ENCODE measurements at places on chromosomes 12 and 14. TPM values are rescaled to one million over a fixed set of nuclear protein-coding genes. Genes with fewer than 3 reads are reported as not detected.

CCDC60 gene
- total RNA-seq, result 0.73 TPM

DNA sequence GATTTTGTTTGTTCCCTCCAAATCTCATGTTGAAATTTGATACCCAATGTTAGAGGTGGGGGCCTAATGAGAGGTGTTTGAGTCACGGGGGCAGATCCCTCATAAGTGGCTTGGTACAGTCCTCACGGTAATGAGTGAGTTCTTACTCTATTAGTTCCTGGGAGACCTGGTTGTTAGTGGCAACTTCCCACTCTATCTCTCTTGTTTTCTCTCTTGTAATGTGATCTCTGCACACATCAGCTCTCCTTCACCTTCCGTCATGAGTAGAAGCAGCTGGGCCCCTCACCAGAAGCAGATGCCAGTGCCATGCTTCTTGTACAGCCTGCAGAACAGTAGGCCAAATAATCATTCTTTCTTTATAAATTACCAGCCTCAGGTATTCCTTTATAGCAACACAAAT is 29.6 kb upstream of the KCNK10 start:
- no peak for DNase-seq

DNA sequence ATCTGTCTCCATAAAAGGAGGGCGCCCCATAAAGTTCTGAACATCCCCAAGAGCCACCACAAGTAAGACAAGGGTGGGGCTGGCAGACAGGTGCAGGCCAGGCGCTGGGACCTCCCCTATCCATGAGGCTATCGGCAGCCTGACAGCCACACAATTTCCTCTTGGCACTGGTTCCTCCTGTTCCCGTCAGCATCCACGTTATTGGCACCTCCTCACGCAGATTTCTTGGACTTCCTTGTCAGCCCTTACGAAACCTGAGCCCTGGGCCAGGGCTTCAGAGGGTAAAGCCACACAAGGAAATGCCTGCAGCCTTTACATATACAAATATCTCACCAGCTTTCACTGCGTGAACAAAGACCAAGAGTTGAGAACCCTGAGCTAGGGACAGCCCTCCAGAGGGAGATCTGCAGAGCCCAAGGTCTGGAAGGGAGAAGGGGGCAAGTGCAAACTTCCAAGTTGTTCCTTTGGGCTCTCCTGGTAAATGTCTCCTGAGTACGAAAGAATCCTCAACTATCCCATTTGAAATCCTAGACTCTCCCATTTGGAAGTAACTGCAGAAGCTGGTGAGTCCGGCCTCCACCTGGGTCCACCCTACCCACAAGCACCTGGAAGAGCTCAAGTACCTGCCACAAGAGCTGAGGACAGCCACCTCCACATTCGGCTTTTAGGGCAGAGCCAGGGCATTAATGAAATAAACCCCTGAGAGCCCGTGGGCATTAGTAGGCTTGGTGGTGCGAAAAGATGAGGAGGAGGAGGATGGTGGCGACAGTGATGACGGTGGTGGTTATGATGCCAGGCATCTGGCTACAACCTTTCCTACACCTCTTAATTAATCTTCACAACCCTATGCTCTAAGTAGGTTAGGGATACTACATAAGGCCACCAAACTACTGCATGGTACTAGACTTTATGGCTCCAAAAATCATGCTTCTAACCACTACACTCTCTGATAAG is 5.5 kb upstream of the TC2N start:
- DNase-seq, result peak; percentile 46

DNA sequence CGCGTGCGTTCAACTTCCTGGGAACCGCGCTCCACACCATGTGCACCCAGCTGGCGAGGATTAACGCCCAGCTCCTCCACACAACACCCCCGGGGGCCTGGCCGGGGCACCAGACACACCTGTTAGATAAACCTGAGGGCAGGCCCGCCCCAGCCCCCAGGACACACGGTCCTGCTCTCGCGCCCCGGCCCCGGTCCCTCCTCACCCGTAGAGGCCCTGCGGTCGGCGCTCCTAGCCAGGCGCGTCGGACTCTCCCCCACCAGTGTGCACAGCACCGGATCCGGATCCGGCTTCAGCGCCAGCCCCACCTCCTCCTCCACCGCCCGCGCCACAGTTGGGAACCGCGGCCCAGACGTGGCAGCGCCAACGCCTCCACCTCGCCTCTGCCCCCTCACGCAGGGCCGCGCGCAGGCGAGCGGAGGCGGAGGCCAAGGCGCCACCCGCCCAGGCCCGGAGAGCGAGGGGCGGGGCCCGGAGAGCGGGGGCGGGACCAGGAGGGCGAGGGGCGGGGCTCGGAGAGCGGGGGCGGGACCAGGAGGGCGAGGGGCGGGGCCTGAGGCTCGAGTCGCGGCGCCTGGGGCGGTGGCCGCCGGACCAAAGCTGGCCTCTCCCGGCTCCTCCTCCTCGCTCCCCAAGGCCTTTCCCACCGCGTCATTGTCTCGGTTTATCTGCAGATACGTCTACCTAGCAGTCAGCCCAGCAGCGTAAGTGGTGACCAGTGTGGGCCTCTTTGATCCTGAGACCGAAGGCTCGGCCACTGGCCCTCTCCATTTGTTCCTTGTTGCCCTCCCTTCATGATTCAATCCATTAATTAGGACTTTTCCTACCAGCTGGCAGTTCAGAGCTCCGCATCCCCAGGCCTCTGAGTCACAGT is at the start of gene GNPNAT1:
Gene GNPNAT1, minus strand, starts transcription at position 385 of the 874 bp plus-strand sequence. CDS start 6,957 bp downstream, outside the sequence.
- peak; percentile 97 for DNase-seq

FGD6 gene
- total RNA-seq, result 95.3 TPM

DNA sequence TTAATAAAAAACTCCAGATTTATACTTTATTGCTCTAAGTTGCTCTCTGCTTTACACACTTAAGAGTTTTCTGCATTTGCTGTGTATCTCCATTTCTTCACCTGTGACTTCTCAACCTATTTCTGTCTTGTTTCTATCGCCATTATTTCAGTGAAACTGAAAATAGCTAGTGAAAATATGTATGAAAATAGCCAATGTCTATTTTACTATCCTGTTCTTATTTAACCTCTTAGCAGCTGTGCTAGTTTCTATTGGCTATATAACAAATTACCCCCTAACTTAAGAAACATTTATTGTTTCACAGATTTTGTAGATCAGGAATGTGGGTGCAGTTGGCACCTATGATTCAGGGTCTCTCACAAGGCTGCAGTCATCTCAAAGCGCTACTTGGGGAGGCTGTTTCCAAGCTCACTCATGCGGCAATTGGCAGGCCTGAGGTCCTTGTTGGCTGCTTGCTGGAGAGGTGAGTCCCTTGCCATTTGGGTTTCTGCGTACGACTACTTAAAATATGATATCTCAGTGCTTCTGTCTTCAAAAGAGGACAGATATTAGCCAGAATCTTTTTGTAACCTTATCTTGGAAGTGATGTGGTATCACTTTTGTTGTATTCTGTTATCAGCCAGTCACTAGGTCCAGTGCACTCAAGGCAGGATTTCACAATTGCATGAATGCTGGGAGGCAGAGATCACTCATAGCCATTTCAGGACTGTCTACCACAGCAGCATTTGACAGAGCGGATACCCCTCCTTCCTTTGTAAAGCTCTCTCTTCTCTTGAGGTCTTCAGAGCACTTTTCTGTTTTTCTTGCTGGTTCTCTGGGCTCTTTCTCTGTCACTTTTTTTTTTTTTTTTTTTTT is 7.2 kb downstream of the ERC1 start:
- peak; percentile 42 for DNase-seq

TNFAIP2 gene
- 12.1 TPM for total RNA-seq

- no peak for DNase-seq
These were observed 32.1 kb downstream of the GPHN start for GRCh38 chr14:66540038-66540437.

CKB gene
- 983 TPM for total RNA-seq

DNA sequence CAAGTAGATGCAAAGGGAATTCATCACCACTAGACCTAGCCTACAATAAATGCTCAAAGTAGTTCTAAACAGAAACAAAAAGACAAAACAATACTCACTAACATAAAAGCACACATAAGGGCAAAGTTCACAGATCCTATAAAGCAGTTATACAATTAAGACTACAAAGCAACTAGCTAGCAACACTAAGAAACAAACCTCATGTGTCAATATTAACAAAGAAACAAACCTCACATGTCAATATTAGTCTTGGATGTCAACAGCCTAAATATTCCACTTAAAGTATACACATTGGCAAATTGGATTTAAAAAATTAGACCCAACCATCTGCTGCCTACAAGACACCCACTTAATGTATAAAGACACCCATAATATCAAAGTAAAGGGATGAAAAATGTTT is 152.7 kb downstream of the KCNK10 start:
- no peak for DNase-seq

All from endodermal cell (in vitro differentiated cells).